ENCODE measurements at places on chromosomes 5 and 9.

DNA sequence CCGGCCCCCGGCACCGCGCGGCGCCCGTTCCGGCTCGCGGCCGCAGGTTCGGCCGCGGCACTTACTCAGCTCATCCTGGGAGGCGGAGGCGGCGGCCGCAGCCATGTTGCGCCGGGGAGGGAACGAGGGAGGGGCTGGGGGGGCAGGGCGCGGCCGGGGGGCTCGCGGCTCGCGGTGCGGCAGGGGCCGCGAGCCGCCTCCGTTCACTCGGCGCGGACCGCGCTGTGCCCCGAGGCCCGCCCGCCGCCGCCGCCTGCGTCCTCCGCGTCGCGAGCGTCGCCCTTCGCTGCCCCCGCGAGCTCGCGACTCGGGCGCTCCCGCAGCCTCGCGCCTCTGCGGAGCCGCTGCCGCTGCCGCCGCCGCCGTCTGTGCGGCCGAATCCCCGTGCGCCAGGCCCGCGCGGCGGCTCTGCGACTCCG lies 735 bp downstream of the ECPAS start:
- no peak for DNase-seq

DNA sequence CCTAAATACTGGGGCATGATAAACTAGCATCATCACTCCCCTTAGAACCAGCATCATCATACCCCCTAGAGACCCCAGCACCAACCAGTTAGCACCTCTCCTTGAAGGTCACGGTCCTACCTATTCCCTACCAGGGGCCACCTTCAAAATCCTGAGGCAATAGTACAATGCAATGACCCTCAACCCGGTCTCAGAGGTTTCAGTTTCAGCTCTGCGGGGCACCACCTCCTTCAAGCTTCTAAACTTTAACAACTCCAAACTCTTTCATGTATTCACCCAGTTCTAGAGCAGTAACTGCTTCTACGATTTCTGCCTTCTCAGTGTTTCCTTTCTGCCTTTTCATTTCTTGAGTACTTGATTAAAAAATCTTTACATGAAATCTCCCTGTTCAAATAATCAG lies 130.1 kb upstream of the EPB41L4A start:
- no peak for DNase-seq

DNA sequence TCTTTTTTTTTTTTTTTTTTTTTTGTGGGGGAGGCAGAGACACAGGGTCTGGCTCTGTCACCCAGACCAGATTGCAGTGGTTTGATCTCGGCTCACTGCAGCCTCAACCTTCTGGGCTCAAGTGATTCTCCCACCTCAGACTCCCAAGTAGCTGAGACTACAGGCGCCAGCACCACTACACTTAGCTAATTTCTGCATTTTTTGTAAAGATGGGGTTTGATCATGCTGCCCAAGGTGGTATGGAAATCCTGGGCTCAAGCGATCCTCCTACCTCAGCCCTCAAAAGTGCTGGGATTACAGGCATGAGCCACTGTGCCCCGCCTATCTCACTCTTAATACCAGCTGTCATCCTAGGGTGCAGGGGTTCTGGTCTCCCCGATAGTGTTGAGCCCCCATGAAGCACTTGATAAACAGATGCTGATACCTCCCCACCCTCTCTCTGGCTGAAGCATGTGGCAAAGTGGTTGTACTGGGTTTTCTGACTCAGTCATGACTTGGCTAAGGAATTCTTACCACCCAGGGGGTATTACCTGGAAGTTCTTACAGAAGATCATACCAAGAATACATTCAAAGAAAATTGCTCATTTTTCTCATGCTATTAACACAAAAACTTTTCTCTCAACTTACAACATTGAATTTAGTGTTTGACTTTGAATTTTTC lies 110.2 kb upstream of the DAPK1 start:
- DNase-seq = no peak

DNA sequence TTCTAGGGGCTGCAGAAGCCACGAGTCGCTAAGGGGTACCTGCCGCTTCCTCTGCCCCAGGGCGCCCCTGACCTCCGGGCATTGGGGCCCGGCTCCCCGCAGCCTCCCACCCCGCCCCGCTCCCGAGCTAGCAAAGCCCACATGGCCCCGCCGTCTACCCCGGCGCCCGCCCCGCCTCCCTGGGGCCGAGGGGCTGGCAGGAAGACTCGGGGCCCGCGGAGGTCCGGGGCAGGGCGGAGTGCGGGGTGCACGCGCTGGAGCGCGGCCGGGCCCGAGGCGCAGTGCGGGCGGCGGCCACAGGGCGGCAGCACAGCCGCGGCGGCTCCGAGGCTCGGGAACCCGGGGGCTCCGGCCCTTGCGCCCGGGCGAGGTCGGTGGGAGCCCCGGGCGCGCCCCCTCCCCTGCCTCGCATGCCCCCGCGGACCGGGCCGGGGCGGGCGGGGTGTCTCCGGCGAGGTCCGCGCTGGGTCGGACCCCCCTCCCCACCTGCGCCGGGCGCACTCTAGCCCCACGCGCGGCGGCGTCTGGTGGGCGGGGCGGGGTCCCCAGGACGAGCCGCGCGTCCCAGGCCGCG lies 6.7 kb downstream of the NRARP start:
- DNase-seq = no peak

GRCh38 chr9:135803441-135803840 lies 101.5 kb downstream of the KCNT1 start:
- DNase-seq = no peak

GRCh38 chr5:169048181-169049125 lies 252.5 kb downstream of the SLIT3 start:
- DNase-seq = no peak

DNA sequence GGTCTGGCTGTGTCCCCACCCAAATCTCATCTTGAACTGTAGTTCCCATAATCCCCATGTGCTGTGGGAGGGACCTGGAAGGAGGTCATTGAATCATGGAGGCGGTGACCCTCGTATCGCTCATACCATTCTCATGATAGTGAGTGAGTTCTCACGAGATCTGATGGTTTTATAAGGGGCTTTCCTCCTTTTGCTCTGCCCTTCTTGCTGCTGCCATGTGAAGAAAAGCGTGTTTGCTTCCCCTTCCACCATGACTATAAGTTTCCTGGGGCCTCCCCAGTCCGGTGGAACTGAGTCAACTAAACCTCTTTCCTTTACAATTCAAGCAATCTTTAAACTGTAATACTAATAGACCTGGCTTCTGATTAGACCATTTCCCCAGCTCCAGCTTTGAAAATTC lies 92.2 kb upstream of the SARDH start:
- DNase-seq = no peak

GRCh38 chr5:154644745-154645411 lies 110.3 kb upstream of the LARP1 start:
- DNase-seq = no peak

DNA sequence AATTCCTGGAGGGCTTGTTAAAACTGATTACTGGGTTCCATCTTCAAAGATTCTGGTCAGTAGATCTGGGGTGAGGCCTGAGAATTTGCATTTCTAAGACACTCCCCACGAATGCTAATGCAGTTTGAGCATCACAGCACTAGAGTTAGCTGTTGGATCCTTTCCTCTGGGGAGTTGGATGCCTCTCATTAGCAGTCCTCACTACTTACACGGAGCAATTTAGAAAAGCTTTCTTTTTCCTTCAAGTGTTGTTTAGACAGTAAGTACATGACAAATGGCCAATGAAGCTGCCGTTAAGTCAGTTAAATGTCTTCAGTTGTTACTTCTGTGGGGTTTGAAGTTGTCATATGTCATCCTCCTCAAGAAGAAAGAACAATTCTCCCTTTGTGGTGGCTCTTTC lies 74.9 kb upstream of the HMHB1 start:
- no peak for DNase-seq

DNA sequence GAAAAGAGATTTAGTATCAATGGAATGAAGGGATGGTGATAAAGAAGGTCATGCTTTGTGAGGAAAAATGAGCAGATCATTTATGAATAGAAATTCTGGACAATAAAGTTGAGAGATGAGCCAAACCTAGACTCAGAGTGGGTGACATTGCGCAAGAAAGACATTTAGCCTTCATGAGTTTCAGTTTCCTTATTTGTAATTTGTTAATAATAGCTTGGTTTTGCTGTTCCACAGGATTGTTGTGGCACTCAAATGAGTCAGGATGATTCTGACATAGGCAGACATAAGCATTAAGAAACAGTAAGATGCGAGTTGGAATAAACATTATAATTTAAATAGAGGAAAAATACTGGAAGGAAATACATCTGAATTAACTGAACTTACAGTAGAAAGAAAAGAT lies 34.8 kb downstream of the ITGA2 start:
- DNase-seq = no peak

DNA sequence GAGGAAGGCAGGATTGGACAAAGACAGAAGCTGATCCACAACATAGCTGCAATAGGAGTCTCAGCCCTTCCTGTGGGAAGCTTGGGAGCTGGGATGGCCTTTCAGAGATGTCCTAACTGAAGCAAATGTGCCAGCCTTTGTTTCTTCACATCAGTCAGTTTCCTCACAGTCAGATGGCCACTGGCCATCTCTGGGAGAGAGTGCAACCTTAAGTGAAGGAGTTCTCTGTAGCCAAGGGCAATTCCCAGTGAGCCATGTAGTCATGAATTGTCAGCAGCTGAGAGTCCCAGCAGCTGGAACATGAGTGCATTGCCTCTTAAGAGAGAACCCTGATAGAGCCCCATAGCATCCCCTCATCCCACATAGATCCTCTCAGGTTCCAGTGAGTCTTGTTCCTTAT lies 89.1 kb upstream of the LIFR start:
- no peak for DNase-seq

DNA sequence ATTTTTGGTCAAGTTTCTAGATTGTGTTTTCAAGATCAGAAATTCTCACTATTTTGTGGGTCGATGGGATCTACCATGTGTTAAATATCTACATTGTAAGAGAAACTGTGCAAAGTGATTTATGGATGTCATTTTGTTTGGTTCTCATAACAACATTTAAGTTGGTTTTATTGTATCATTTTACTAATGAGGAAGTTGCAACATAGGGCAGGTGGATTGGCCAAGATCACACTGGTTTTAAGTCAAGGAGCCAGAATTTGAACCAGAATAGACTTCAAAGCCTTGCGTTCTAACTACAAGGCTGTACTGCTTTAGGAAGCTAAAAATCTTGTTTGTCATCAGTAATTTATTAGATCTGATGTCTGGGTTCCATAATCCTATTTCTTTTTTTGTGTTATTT lies 23.4 kb downstream of the SH3TC2 start:
- DNase-seq = no peak

DNA sequence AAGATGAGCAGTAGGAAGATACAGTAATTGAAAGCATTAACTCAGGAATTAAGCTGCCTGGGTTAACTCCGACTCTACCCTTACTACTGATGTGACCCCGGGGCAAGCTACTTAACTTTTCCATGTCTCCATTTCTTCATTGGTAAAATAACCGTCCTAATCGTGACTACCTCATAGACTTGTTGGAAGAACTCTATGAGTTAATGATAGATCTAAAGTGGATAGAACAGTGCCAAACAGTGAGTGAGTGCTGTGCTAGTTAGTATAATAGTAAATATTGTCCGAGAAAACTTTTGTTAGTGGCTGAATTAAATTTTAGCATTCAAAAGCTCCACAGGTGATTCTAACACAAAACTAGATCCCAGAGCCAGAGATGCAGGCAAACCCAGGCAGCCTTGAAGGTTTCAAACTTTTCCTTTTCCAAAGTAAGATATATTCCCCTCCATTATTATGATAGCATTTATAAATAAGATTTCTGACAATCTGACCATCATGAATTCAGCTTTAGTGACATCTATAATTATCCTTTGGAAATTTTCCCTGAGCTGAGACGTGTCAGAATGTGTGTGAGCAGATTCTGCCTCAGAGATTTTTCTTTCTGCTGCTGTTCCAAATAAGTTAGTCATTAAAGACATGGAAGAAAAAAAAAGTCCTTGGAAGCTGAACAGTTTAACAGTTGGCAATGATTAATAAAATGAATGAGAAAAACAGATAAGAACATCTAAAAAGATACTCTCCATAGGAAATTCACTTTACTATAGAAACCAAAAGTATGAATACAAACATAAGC lies 369.5 kb downstream of the PRELID2 start:
- no peak for DNase-seq

- DNase-seq = no peak
These were observed 196.3 kb downstream of the CSNK1G3 start for GRCh38 chr5:123708074-123708806.

- no peak for DNase-seq
These were observed 233.6 kb downstream of the KDM4C start for GRCh38 chr9:6991418-6991817.

DNA sequence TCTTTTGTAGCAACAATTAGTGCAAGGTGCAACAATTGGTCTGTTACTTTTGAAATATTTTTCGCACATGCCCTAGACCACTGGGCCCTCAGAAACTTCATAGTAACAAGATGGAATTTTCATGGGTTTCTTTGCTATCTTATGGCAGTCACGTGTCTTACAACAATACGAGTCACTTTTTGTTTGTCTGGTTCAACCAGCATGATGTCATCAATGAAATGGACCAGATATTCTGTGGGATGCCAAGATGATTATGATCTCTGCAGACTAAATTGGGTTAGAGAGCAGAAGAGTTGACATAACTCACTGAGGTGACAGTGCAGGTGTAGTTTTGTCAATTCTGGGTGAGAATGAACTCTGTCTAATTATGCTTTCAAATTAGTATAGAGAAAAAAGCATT lies 239.6 kb upstream of the RIOK2 start:
- DNase-seq = no peak

DNA sequence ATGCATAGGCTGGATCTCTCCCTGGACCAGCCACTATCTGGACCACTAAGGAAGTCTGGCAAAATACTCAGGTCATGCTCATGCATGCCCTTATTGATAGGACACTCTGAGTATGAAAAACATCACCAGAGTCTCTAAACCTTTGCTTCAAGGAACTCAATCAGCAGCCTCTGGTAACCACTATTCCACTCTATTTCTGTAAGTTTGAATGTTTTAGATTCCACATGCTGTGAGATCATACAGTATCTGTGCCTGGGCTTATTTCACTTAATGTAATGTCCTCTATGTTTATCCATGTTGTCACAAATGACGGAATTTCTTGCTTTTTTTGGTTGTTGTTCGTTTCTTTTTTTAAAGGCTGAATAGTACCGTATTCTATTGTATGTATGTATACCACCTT lies 68.3 kb downstream of the TARS1 start:
- no peak for DNase-seq

GRCh38 chr5:156927545-156927944 lies 35.5 kb downstream of the TIMD4 start:
- DNase-seq = no peak

GRCh38 chr5:14284392-14285148 lies 141.4 kb downstream of the TRIO start:
- no peak for DNase-seq

GRCh38 chr9:26112724-26113123 lies 434.5 kb upstream of the TUSC1 start:
- no peak for DNase-seq

DNA sequence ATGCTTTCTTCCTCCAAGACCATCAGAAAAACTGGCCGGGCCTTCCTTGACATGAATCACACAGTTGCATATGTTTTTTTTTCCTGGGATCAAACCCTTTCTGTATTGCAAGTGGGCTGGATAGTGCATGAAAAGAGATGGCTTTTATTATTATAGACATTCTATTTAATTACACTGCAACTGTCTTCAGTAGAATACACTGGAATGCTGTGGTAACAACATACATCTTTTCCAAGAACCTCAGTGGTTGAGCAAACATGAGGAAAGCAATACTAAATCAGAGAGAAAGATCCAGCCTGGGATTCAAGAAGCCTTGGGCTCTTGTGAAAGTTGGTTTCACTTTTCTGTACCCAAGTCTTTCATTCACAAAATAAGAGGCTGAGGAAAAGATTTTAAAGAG lies 193.0 kb downstream of the DMAC1 start:
- DNase-seq = no peak

Data from DMS 273 treated with DMSO at 0.1 percent for 48 hours (cell line).